A549 treated with dexamethasone at 1 μM for 4 hours (cell line): ENCODE measurements at places on chromosomes 1 and 21. TPM values are rescaled to one million over a fixed set of nuclear protein-coding genes. Genes with fewer than 3 reads are reported as not detected.

KLF17 gene
- 0.33 to 0.64 TPM (median 0.42 TPM) in 5 replicates for total RNA-seq

MR1 gene
- total RNA-seq = 5.4 to 6.6 TPM (median 6.0 TPM) in 5 replicates

TCHHL1 gene
- total RNA-seq = not detected in 5 replicates

VASH2 gene
- 1.8 to 3.3 TPM (median 2.7 TPM) in 5 replicates for total RNA-seq

CELA2B gene
- total RNA-seq = 0.13 TPM in 1 of 5 replicates, not detected in the others

FCRLB gene
- 1.1 to 1.6 TPM (median 1.4 TPM) in 5 replicates for total RNA-seq

CD34 gene
- total RNA-seq = 0.02 to 0.05 TPM in 2 of 5 replicates, not detected in the others

TRIM46 gene
- total RNA-seq = 1.8 to 2.9 TPM (median 2.5 TPM) in 5 replicates

SLC35A3 gene
- 8.7 to 14.0 TPM (median 10.5 TPM) in 5 replicates for total RNA-seq

THEM5 gene
- not detected in 5 replicates for total RNA-seq

DIO1 gene
- 0.06 TPM in 1 of 5 replicates, not detected in the others for total RNA-seq
